ENCODE measurements at places on chromosomes 11 and 22.

DNA sequence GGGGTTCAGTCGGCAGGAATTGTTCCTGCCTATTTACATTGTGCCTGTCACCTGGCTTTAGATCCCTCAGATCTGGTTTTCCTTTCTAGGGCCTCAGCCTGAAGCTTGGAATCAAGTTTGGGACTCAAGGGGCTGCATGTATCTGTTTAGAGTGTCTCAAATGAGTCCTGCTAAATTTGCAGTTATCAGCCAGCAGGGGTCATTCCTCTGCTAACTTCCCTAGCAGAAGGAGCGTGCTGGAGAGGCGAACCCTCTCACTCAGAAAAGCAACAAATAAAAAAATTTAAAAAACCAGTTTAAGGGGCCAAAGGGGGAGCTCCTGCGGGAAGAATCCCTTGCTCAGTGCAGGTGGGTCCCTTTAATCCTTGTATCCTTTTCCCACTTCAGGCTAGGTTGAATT is 1220.2 kb downstream of the JRKL start:
- no peak for DNase-seq

DNA sequence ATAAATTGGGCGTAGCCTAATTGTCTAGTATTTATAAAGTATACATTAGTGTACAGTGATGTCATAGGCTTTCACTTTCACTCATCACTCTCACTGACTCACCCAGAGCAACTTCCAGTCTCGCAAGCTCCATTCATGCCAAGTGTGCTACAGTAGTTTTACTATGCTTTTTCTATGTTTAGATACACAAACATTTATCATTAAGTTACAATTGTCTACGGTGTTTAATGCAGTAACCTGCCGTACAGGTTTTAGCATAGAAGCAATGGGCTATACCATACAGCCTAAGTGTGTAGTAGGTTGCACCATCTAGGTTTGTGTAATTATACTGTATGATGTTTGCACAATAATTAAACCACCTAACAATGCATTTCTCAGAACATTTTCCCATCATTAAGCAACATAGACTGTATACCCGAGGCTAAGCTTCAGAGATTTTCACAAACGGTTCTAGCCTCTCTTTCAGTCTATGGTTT is 17.5 kb downstream of the OR9G1 start:
- no peak for DNase-seq

GRCh38 chr22:39297490-39298240 is 21.8 kb downstream of the RPL3 start:
- DNase-seq, result no peak

DNA sequence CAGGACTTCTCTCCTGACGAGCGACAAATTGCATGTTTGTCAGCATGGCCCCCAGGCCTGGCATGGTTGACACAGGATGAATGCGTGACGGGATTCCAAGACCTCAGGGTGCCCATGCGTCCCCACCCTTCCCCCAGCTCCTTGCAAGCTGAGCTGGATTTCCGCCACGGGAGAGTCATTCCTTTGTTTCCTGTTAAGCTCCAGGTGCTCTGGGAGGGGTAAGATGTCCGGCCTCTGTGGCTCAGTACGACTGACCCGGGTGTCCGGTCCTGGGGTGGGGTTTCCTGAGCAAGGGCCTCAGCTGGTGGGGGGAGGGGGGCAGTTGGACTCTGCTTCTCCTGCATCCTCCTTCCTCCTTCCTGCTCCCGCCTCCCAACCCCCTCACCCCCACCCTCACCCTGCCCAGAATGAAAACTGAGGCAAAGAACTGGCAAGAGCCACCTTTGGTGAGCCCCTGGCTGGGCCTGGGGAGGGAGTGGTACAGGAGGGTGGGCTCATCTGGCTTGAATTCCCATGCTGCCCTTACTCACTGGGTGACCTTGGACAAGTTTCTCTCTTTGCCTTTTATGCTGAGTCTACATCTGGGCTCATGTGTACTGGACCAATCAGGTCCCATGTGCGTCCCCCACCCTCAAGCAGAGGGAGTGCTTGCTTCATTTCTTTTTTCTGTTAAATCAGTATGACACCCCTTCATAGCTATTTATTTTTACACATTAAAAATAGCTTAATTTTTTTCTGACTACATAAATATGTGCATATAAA is 2.5 kb downstream of the CDC42EP2 start:
- no peak for DNase-seq

DNA sequence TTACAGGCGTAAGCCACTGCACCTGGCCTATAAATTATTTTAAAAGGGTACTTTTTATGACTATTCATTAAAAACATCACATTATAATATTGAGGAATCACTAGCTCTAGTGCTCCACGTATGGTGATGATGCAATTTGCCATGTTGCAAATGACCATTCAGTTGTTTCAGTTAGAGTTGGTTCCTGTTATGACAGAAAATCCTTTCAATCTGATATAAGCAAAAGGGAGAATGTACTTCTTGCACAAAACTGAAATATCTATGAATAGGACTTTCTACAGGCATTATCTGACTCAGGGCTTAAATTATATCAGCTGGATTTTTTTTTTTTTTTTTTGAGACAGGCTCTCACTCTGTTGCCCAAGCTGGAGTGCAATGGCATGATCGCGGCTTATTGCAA is 45.6 kb upstream of the RRM1 start:
- DNase-seq, result no peak

DNA sequence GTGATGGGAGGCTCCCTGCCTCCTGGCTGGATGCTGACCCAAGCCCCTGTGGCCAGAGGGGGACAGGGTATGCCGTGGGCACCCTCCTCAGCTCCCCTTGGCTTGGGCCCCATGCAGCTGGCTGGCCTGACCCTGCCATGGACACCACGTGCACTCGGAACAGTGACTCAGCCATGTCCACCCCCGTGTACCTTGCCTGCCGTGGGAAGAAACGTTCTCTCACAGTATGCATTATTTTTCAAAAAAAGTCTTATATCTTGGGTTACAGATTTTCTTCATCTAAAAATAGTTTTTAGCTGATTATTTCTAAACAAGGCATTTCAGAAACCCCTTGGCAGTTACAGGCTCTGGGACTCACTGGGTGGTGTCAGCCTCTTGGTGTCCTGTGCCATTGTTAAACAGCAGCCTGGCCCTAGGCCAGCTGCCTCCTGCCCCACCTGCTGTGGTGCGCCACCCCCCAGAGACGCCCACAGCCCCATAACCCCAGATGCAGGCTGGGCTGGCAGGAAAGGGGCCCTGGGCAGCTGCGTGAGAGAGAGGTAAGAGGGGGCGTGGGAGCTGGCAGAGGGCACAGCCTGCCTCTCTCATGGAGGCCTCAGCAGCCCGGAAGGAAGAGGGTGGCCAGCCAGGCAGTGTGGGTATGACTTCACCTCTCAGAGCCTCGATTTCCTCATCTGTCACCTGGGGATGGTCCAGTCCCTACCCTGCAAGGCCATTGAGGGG is 99.8 kb downstream of the MORC2 start:
- no peak for DNase-seq

DNA sequence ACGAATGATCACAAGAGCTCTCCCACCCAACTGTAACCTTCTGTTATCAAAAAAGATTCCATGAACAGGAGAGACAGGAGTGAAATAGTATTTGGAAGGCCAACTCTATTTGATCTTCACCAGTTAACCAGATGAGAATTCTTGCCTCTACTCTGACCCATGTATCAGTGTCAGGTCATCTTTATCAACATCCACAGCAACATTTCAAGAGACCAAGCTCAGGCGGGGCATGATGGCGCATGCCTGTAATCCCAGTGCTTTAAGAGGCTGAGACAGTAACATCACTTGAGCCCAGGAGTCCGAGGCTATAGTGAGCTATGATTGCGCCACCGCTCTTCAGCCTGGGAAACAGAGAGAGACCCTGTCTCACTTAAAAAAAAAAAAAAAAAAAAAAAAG is 62.3 kb downstream of the GAB2 start:
- DNase-seq, result no peak

DNA sequence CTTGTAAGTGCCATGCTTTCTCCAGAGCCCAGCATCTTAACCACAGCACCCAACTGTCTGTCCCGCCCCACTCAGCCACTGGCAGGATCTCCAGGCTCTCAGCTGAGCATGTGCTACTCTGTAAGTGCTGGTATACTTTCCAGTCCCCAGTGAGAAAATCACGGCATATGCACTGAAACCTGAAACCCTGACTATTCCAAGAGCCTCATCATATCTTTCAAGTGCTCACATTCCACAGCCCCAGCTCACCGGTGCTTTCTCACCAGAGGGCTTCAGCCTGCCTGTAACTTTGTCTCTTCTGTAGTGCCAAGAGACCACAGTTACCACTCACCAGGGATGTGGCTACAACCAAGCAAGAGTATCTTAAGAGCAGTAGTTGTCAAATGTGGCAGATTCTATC is 24.4 kb upstream of the PAMR1 start:
- no peak for DNase-seq

DNA sequence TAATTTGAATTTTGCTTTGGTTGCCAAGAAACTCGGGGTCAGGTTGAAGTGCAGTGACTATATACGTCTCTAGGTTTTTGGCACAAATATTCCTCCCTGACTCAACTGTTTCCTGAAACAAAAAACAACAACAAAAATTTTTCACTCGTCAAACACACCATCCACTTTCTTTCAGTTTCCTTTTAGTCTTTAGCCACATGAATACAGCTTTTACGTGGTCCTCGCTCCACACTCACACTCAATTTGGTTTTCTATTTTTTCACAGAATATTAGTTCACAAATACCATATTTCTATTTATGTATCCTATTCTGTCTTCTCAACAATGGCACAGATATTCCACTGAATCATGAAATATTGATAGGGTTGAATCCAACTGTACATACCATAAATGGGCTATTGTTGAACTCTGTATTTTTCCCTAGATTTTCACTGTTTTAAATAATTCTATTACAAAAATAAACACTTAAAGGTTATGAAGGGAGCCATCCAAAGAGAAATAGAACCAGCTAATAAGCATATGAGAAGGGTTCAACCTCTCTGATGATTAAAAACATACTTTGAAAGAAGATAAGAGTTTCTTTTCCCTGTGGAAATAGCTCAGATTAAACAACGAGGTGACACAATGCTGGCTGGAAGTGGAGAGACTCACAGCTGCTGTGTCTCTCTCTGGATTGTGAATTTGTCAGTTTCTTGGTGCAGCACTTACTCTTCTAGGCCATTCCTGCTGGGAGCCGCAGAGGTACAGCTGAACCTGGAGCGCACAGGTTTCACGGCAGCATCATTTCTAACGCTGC is 5.1 kb upstream of the FBLN1 start:
- DNase-seq, result no peak

DNA sequence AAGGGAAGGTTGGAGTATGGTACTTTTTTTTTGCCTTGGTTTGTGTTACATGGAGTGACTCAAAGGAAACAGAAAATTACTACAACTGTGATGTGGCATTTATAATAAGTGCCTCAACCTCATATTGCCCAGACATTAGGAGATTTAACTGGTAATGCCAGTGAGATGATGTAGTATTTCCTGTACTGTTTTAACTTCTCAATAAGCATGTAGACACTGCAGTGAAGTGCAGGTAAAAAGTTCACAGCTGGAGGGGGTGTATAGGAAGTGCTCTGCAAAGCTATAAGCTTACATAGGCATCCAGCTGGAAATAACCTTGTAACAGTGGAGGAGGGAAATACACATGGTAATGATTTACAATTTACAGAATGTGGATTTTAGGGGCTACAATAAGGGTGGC is 138.2 kb upstream of the MTMR2 start:
- no peak for DNase-seq

- no peak for DNase-seq
Measured at GRCh38 chr11:76361374-76361773, 19.6 kb downstream of the THAP12 start.

GRCh38 chr11:76048763-76049162 is 157.5 kb downstream of the WNT11 start:
- no peak for DNase-seq

- no peak for DNase-seq
Measured at GRCh38 chr22:49329636-49330035, 498.0 kb downstream of the BRD1 start.

- no peak for DNase-seq
Measured at GRCh38 chr11:58965246-58965985, 26.1 kb downstream of the GLYATL1 start.

GRCh38 chr22:49483946-49484345 is 343.7 kb downstream of the BRD1 start:
- DNase-seq, result no peak

DNA sequence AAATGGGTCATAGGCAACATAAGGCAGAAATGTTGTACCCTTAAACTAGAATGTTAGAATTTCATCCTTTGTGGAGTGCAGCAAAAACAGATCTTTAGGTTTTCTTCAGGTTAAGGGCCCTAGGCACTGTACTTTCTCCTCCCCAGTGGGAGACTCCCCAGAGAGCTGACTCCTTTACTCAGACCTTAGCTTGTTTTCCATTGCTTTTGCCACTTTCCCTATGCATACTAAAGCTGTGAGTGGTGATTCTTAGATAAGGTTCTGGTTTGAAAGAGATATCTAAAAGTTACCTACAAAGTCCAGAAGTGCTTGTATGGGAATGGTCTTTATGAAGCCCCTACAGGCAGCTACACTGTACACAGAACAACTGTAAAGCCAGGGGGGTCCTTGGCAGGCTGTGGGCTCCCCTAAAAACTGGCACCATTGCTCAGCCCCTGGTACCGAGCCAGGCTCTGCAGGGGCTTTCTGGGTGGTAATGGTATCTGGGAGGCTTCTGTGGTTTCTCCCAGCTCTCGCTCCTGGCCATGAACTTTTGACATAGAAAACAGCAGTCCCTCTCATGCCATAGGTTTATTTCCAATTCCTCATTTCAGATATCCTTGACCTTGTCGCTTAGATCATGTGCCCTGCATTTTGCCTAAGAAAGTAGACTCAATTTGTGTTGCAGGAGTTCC is 23.2 kb downstream of the AMOTL1 start:
- DNase-seq, result no peak

GRCh38 chr22:44363013-44363979 is 50.5 kb upstream of the SHISAL1 start:
- DNase-seq, result no peak

DNA sequence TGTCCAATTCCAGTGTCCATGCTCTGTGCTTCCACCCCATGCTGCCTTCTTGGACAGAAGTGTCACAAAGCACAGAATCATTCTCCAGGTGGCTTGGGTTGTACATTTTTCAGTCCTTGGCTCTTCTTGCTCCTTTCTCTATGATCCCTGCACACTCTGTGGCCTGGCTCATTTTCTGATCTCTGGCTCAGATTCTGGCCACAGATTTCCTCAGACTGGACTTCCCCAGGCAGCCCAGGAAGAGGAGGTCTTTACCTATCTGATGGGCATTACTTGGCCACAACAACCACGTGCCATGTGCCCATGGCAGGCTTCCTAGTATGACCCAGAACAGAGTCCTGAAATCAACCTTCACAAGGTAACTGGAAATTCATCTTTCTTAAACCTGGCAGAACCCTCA is 27.2 kb downstream of the SYTL2 start:
- DNase-seq, result no peak

GRCh38 chr11:109023036-109023435 is 358.2 kb downstream of the DDX10 start:
- DNase-seq, result no peak

DNA sequence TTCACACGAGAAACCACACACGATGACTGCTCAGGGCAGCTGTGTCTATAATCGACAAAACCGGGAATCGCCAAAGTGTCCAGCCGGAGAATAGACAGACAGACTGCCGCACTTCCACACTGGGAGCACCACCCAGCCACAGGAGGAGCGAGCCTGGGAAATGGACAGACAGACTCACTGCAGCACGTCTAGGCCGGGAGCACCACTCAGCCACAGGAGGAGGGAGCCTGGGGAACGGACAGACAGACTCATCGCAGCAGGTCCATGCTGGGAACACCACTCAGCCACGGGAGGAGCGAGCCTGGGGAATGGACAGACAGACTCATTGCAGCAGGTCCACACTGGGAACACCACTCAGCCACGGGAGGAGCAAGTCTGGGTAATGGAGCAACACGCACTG is 137.2 kb downstream of the BRD1 start:
- no peak for DNase-seq

- DNase-seq, result no peak
Measured at GRCh38 chr22:37982151-37982785, 2.1 kb downstream of the SOX10 start.

Data from CD8-positive, alpha-beta memory T cell (primary cell).